Activated CD4-positive, alpha-beta T cell treated with anti-CD3 and anti-CD28 coated beads, Interleukin-2, amount 50 U/mL, for 1 hour (primary cell): ENCODE measurements at places on chromosomes 1 and 21.

DNA sequence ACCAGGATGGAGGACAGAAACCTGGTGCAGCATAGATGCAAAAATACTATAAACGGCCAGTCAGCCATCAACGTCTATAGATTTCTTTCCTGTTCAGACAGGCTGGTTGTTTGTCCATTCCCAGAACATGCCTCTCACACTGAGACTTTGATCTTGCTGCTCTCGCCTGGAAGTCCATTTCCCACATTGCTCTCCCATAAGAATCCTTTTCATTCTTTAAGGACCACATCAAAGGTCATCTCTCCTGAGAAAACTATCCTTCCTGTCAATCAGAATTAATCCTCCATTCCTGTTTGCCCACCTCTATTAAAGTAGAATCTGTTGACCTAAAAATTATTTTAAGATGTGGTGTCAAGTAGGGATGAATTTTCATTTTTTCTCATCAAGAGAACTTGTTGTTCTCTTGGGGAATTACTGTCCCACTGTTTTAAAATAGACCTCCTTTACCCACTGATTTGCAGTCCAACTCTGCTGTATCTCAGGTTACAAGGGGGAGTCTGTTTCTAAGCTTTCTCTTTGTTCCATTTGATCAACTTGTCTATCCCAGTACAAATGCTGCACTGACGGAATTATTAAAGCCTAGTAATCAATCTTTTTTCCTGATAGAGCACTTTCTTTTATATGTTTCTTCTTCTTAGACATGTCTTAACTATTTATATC lies 172.7 kb downstream of the PATJ start:
- DNase-seq: no peak

- DNase-seq: no peak
Observed at GRCh38 chr1:41663671-41664400, 179.4 kb upstream of the EDN2 start.

- no peak for DNase-seq
Observed at GRCh38 chr1:233246965-233247364, 48.6 kb downstream of the PCNX2 start.

DNA sequence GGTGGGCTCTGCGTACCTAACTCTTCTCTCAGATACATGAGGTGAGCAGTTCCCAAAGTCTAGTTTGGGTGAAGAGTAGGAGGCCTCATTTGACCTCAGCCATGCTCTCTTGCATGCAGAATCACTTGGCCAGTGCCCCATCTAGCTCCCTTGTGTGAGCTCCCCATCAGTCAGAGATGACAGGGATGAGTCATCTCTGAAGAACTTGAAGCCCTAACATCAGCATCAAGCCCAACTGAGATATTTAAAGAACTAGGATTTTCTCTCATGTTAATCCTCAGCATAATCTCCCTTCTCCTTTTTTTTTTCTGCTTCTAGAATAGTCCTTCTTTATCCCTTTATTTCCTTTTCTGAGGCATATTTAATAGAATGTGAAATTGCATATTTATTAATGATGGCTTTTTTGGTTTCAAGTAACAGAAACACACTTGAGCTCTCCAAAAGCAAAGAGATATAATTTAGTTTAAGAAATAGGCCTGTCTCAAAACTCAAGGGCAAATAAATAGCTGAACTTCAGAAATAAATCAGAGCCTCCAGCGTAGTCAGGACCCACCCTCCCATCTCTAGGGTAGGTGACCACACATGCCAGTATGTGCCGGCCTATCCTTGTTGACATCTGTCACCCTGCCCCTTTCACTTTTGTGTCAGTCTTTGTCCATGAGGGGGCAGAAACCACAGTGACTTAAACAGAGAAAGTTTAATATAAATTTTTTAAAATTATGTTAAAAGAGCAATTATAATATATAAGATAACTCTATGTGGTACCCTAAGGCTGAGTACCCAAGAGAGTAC lies 112.3 kb downstream of the TSEN15 start:
- no peak for DNase-seq

- no peak for DNase-seq
Observed at GRCh38 chr1:193926956-193927355, 740.5 kb upstream of the B3GALT2 start.

DNA sequence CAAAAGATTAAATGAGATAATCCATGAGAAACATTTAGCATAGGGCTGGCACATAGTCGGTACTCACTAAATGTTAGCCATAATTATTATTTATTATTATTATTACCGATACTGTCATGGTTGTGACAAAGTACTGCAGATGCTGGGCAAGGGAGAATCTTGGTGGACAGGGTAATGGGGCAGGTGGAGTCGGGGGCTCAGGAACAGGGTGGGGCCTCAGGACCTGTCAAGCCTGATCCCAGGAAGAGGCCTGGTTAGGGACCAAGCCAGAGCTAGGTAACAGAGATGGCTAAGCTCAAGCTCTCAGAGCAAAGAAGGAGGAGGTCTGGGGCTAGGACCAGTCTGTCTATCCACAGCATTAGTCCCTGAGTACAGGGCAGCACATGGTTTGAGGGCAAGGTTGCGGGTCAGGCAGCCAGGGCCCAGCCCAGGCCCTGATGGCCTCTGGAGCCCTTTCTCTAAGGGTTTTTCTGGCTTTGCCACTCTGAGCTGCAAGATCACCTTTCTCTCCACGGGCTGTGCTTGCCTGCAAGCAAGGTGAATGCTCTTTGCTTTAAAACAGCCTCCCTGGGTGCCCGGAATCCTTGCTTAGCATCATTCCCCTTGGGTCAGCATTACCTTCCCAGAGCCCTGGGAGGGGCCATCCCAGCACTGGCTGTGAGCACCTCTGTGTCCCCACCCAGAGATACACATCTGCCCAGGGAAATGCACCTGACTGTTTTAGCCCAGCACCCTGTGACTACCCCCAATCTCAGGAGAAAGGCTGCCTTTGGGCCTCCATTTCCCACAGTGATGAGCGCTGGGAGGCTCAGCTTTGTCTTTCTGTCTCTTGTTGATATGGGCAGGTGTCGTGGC lies 572.0 kb downstream of the PTPRU start:
- no peak for DNase-seq

DNA sequence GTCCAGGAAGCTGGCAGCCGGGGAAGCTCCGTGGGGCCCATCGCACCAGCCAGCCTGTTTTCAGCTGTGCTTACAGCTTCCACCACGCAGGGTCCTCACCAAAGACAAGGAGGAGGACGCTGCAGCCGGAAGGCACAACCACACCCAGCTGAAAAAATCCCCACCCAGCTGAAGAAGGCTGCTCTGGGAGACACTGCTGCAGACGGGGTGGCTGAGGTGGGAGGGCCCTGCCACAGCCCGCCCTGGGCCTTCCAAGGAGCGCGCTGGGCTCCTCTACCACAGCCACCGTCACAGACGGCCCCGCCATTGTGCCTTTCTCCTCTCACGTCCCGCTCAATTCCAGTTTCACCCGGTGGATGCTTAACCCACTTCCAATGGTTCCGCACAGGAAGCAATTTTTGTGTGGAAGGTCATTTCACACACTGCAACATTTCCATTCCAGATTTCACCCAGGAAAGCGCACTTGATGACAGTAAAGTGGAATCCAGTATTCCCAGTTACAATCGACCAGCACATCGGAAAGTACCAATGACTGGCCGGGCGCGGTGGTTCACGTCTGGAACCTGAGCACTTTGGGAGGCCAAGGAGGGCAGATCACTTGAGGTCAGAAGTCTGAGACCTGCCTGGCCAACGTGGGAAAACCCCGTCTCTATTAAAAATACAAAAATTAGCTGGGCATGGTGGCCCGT lies 47.9 kb downstream of the NPHP4 start:
- no peak for DNase-seq

DNA sequence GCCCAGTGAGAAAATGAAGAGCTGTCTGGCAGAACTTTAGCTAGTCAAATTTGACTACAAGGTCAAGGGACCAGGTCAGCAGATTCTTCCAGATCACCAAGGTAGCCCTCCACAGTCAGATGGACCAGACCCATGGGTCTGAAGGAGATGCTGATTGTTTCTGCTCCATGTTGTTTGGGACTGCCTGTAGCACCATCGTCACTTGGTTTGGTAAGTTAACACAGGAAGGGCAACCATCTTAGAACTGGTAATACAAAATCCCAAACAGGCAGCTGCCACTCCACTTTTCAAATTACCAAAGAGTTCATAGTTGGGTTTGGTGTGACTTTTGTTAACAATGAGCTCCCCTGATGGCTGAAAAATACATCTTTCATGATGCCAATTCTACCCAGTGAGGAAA lies 9.0 kb downstream of the ITPKB start:
- no peak for DNase-seq

GRCh38 chr21:45289655-45290515 lies 2.2 kb upstream of the POFUT2 start:
- DNase-seq: no peak

DNA sequence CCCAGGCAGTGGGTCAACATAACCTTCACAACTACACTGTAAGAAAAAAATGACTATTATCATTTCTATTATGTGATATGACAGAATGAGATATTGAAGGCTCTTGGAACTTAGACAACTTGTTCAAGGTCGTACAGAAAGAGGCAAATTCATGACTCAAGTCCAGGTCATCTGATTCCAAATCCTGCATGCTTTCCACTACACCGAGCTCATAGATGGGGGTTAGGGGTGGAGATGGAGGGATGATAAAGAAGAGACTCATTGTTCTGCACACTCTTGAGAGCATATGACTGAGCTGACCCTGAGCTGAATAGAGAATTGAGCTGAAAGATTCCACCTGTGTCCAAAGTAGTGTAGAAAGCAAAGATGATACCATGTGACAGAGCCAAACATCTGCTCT lies 2.8 kb downstream of the FCRL6 start:
- no peak for DNase-seq

DNA sequence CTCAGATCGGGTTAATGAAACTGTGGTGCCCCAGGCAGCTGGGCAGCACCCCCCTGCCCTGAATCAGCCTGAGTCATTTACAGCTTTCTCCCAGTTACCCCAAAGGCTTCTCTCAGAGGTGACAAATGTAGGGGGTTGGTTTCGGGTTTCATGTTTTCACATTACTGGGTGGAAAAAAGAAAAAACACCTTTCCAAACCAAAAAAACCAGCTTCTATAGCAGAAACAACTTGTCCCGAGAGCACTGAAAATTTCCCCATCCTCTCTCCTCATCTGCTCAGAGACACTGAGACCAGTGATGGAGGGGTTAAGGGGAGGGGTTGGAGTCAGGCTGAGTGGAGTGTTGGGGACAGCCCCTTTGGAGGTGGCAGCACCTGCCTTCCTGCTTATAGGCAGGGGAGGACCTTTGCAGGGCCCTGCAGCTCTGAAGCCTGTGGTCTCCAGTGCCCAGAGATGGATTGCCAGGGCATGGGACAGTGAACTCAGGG lies 15.6 kb downstream of the UTP11 start:
- no peak for DNase-seq
